ENCODE measurements at places on chromosomes 16 and 17. TPM values are rescaled to one million over a fixed set of nuclear protein-coding genes. Genes with fewer than 3 reads are reported as not detected.

- DNase-seq = no peak
Measured at GRCh38 chr16:82754716-82755513, 128.1 kb downstream of the CDH13 start.

GRCh38 chr17:6075845-6076244, 5.7 kb downstream of the WSCD1 start:
- no peak for DNase-seq

- DNase-seq = no peak
Measured at GRCh38 chr17:1793447-1793806, 31.6 kb downstream of the SERPINF1 start.

The PRAC1 gene
- not detected for total RNA-seq

DNA sequence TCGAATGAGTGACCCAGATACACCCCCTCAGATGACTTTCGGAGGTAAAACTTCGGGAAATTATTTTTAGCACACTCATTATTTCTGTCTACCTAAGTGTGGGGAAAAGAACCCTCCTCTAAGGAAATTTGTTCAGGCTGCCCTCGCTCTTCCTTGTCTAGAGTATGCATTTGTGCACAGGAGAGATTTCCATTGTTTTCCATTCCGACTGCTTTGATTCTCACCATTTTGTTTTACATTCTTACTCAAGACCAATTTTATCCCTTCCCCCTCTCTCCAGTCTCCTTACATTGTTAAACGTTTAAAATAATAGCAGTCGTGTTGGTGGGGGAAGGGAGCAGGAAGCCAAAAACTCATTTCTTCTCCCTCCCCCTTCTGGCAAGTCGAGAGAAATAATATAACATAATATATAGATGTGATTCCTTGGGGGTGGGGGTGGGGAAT, 1.5 kb upstream of the CHD3 start:
- DNase-seq = no peak

The HDAC5 gene
- 42.2 TPM for total RNA-seq

- no peak for DNase-seq
Measured at GRCh38 chr17:81948635-81949378, 1.8 kb upstream of the MYADML2 start.

DNA sequence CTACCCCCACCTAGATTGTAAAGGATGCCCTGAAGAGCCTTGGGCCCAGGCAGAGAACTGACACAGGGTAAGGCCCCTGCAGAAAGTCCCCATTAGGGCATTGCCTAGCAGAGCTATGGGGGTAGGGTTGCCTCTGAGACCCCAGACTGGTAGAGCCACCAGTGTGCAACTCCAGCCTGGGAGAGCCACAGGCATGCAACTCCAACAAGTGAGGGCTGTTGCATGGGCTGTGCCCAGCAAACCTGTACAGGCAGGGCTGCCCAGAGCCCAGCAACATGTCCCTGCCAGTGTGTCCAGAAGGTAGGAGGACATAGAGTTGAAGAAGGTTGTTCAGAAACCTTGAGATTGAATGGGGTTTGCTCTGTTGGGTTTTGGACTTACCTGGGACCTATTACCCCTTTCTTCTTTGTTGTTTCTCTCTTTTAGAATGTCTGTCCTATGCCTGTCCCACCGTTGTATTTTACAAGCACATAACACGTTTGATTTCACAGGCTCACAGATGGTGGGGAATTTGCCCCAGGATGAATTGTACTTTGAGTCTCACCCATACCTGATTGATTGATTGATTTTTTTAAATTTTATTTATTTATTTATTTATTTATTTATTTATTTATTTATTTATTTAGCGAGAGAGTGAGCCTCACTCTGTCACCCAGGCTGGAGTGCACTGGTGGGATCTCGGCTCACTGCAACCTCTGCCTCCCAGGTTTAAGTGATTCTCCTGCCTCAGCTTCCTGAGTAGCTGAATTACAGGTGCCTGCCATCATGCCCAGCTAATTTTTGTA, 16.4 kb downstream of the SGF29 start:
- DNase-seq = no peak

DNA sequence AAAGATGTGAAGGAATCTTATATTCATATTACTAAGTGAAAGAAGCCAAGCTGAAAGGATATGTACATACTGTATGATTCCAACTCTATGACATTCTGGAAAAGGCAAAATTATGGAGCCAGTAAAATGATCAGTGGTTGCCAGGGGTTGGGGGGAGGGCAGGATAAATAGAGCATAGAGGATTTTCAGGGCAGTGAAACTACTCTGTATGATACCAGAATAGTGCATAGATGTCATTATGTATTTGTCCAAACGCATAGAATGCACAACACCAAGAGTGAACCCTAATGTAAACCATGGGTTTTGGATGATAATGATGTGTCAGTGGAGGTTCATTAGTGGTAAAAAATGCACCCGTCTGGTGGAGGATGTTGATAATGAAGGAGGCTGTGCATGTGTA, 71.0 kb upstream of the ZNF423 start:
- no peak for DNase-seq

- peak; percentile 78 for DNase-seq
Measured at GRCh38 chr17:29625037-29625750, 2.5 kb upstream of the CORO6 start.

DNA sequence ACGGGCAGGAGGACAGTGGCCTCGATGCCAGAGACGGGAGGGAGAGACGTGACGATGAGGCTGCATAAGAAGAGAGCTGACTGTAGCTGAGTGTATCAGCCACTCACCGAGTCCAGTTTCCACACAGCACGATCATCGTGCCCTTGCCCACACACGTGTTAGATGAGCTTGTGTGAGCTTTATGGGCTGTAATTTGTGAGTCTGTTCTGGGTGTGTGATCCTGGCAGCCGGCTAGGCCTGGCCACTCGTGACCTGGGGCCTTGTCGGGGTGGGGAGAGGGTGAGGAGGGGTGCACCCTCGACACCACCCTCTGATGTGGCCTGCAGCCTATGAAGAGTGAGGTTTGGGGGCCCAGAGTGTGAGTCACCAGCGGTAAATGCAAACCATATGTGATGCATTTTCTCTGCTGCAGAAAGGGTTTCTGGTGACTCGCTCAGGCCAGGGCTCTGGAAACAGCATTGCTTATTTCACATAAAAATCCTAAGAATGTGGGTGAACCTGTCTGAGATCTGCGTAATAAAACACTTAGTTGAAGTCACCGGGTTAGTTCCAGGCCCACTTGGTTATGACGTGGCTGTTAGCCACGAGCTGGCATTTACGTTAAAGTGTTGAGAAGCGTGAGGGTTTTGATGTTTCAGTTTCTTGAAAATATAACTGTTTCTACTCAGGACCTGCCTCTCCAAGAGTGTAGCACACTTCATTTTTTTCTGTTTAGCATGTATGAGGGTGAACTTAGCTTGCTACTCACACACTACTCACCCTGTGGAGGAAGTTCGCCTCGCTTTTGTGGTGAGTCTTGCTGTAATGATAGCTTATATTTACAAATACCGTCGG, 4.2 kb downstream of the METRNL start:
- peak; percentile 80 for DNase-seq

- no peak for DNase-seq
Measured at GRCh38 chr17:75181608-75182318, 996 bp downstream of the SUMO2 start.

GRCh38 chr17:75295201-75296158, 6.2 kb upstream of the SLC25A19 start:
- no peak for DNase-seq

The OR1E2 gene
- total RNA-seq = not detected

- DNase-seq = no peak
Measured at GRCh38 chr17:29107084-29107483, 64.1 kb downstream of the PIPOX start.

- no peak for DNase-seq
Measured at GRCh38 chr16:21120976-21121520, 29.6 kb downstream of the DNAH3 start.

- peak; percentile 46 for DNase-seq
Measured at GRCh38 chr17:6159541-6160231, 89.5 kb downstream of the WSCD1 start.

- DNase-seq = no peak
Measured at GRCh38 chr16:25033852-25034251, 18.7 kb upstream of the ARHGAP17 start.

The CD300A gene
- not detected for total RNA-seq

The C16orf86 gene
- 3.6 TPM for total RNA-seq

DNA sequence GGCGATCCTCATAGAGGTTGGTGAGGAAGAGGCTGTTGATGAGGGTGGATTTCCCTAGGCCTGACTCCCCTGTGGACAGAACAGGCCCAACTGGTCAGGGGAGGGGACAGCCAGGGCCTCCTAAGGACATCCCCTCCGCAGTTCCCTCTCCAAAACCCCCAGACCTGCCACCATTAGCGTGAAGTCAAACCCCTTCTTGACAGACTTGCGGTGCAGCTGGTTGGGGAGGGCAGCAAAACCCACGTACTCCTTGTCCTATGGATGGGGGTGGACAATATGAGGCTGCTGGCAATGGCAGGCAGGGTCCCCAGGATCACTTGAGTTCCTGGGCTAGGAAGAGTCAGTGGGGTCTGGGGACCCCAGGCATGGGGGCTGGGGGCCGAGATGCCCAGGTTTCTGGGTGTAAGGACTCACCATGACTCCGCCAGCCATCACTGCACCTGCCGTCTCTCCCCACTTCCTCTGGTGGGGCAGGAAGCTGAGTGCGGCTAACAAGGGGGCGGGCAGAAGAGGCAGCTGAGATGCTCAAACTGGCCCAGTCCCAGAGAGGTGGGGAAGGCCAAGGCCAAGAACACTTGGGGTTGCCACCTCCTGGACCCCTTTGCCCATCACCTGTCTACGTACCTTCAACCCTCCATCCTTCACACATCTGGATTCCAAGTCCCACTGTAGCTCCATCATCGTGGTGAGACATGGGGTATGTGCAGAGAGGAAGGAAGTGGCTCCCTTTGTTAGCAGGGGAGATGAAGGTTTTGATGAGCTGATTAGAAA, at the start of gene SEPTIN1:
Gene SEPTIN1, minus strand, starts transcription at position 451 of the 771 bp plus-strand sequence. Its CDS starts 19 bp downstream, at position 432.
- no peak for DNase-seq

DNA sequence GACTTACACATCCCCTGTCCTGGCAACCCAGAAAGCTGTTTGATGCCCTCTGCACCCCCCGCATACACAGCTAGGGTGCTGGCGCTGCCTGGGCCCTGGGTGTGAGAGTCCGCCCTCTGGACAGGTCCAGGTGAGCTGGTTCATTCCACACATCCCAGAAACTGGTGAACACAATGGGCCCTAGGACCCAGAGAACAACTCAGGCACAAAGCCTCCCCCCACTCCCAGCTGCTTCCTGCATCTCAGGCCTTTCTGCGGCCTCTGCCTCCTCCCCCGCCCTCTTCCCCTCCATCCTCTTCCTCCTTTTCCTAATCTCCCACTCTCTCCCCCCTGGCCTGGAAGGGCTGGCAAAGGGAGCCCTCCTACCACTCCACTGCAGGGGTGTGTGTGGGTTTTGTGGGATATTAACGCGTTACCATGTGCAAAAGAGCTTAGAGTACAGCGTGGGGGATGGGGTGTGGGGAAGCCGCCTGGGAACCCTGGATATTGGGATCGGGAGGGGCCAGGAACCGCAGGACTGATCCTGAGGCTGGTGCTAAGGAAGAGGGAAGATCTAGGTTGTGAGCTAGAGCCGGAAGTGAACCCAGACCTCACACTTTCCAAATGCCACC, 1.6 kb upstream of the PPP1R9B start:
- peak; percentile 98 for DNase-seq

The ZNF207 gene
- 234 TPM for total RNA-seq

DNA sequence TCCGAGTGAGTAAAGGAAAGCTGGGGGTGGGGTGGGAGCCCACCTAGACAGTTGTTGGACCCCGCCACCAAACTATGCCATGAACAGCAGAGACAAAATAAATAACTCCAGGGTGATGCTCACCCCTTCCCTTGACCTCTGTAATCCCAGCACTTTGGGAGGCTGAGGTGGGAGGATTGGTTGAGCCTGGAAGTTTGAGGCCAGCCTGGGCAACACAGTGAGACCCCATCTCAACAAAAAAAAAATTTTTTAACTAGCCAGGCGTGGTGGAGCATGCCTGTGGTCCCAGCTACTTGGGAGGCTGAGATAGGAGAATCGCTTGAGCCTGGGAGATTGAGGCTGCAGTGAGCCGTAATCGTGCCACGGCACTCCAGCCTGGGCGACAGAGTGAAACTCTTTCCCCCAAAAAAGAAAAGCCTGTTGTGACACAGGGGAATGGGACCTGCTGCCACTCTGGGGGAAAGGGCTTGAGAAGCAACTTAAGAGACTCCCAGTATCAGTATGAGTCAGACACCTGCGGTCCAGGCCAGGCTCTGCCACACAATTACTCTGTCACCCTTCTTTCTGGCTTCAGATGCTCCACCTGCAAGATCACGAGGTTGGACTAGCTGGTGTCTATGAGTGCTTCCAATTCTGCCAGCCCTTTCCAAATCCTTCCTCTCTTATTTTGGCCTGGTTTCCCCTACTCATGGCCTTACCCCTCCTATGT, 5.0 kb downstream of the SGCA start:
- DNase-seq = no peak

DNA sequence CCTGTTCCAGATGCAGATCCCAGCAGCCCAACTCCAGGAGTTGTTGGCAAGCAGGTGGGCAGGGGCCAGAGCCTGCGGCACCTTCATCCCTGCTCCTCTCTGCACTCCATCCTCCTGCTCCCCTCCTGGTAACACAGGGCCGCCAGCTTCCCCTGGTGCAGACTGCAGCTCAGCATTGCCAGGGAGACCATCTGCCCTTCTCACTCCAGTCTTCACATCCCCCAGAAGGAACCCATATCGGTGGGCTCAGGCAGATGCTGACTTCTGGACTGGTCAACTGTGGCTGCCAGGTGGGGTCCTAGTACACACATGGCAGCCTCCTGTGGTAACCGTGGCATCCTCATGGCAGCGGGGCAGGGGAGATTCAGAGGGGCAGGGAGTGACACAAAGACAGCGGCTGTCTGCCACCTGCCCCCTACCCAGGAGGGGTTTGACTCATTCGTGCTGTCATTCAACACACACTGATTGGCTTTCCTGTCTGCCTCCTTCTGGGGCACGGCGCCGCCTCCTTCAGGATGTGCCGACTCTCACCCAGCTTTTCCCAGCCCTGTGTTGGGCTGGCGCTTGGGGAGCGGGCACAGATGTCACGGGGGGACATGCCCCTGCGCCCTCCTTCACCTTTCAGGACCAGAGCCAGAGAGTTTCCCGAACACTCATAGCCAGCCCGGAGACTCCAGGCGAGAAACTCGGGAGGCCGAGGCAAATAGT, 120.9 kb downstream of the CMIP start:
- no peak for DNase-seq

DNA sequence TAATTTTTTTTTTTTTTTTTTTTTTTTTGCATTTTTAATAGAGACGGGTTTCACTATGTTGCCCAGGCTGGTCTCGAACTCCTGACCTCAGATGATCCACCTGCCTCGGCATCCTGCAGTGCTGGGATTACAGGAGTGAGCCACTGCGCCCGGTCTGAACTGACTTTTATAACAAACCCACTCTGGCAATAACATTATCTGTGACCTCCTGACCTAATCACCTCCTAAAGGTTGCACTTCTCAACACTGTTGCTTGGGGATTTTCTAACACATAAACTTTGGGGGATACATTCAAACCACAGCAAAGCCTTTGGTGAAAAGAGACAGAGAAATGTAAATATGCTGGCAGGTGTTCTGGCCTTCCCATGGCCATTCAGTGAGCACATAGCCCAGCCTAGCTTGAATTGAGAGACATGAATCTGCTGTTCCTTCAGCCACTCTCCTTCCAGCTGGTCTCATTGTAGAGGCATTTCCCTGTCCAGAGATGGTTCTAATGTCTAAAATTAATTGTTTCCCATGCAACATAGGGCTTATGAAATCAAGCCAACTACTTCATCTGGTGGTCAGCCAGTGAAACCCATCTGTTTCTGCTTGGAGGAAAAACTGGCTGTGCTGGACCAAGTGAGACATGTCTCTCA, 28.3 kb downstream of the LYRM1 start:
- no peak for DNase-seq

GRCh38 chr16:48542966-48543365, 67.0 kb downstream of the N4BP1 start:
- no peak for DNase-seq

Measured in endodermal cell (in vitro differentiated cells).